ENCODE measurements at places on chromosomes 7 and 10.

DNA sequence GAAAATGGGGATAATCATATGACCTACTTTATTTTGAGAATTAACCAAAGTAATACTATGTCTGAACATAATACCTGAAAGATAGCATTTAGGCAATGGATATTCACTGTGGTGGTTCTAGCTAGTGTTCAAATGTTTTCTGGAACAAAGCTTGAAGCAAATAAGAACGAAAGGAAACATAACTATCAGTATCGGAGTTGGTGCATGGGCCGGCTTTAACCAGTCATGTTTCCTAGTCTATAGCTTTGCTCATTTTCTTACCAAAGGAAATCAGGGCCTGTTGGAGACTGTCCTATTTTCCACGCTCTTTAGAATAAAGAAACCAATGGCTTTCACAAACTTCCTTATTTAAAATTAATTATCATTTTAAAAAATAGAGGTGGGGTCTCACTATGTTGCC lies 8.9 kb downstream of the IL2RA start:
- no peak for DNase-seq

- no peak for DNase-seq
Measured at GRCh38 chr10:43305876-43306275, 39.0 kb upstream of the RASGEF1A start.

- DNase-seq, result no peak
Measured at GRCh38 chr7:116548506-116548905, 23.7 kb downstream of the CAV1 start.

- no peak for DNase-seq
Measured at GRCh38 chr7:116445447-116446211, 53.9 kb upstream of the CAV2 start.

DNA sequence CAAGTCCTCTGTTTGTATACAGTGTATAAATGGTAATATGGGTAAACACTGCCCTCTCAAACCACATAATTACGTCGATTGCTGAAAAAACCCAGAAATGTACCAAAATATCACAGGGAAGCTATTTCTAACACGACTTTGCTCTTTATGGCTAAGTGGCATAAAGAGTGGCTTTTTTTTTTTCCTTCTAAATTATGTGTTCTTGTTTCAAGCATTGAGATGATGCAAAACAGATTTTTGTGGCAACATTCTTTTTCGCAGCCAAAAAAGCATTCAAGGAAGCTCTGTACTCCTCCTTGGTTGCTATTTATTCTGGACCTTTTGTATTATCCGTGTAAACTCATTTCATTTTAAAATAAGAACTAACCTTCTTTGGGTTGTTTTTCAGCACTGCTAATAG lies 138.9 kb downstream of the VTI1A start:
- DNase-seq, result no peak

DNA sequence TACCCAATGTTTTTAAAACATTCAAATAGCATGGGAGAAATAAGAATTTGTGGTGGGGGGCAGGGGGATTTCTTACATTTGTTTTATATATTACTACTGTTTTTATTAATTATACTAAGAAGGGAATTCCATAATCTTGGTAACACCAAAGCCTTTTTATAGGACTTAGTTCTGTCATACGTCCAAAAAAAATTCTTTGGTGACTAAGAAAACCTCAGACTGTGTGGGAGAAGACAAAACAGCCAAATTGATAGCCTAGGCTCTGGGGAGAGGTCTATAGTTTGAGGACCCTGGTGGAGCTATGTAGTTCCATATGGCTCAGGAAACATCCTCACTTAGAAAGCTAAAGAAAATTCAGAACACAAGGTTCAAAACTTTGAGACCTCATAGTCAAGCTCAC lies 23.4 kb downstream of the ACSM6 start:
- DNase-seq, result no peak

DNA sequence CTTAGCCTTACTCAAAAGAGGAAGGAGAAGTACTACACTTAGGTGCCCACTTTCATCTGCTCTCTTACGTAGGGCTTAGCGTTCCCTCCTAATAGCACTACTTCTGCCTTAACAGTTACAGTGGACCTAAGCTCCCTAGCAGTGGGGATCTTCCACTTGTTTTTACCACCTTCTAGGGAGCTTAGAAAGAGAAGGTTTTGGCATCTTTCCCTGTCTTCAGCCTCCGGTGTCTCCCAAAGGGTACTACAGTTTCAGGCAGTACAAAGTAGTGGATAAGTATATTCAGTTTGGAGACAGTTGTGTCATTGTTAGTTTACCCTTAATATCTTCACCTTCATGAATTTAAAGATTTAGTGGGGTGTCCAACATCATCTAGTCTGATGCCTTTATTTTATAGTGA lies 14.6 kb downstream of the CHRM2 start:
- DNase-seq, result peak; percentile 7

DNA sequence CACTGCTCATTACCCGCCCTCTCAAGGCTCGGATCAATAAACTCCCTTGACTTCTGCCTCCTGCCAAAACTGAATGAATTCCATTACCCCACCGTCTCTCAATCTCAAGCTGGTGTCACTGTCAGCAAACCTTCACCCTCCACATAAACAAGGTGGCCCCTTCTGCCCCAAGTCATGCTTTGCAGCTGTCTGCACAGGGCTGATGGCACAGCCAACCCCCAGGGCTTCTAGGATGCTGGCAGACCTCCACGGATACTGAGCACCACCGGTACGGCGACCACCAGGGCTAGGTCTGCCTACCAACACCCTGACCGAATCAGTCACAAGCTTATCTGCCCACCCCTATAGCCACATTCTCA lies 46.1 kb downstream of the PARD3 start:
- DNase-seq, result no peak

GRCh38 chr7:74012842-74013249 lies 15.1 kb upstream of the ELN start:
- no peak for DNase-seq

DNA sequence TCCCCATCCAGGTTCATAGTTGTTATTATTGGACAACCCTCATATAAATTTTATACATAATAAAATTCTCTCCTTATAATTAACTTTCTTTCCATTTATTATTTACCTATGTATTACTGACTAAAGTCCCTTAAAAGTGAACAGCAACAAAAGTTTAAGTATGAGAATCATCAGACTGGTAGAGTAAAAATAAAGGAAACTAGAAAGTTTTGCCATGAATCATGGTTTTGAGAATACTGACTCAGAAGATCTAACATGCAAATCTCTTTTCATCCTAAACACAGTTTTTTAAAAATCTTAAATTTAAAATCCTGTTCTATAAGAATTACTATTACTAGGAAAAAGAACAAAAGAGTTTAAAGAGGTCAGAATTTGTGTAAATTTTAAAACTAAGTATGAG lies 32.1 kb downstream of the HERC4 start:
- DNase-seq, result no peak

DNA sequence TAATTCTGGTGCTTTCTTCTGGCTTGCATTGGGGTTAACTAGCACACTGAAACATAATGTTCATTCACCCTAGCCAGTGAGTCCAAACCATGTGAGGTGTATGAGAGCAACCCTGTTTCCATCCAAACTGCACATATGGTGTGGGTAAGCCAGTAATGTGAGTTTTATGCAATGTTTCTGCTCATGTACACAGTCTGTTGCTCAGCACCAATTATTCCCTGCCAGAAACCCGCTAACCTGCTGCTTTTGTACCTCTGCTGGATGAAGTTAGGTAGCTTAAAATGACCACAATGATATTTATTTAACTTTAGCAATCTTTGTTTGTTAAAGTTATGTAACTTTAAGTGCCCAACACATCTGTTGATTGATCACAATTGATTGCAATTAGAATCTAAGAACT lies 93.7 kb upstream of the RPA3 start:
- peak; percentile 75 for DNase-seq

DNA sequence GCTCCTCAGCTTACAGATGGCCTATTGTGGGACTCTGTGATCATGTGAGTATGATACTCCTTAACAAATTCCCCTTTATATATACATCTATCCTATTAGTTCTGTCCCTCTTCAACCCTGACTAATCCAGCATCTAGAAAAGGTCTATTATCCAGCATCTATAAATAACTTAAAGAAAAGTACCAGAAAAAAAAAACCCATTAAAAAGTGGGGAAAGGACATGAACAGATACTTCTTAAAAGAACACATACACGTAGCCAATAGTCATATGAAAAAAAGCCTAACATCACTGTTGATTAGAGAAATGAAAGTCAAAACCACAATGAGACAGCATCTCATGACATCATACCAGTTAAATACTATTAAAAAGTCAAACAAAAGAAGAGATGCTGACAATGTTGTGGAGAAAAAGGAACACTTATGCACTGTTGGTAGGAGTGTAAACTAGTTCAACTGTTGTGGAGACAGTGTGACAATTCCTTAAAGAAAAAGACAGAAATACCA lies 549.5 kb upstream of the GRM3 start:
- DNase-seq, result no peak

- DNase-seq, result no peak
Measured at GRCh38 chr10:70500368-70500767, 21.8 kb downstream of the PALD1 start.

- no peak for DNase-seq
Measured at GRCh38 chr7:81846398-81846797, 76.6 kb upstream of the HGF start.

GRCh38 chr7:73667344-73668102 lies at the start of gene VPS37D:
Gene VPS37D (plus strand): TSS chr7:73667831. CDS start chr7:73667959, 128 bp downstream.
- peak; percentile 81 for DNase-seq

GRCh38 chr10:115441907-115442545 lies 348.9 kb downstream of the ATRNL1 start:
- DNase-seq, result no peak

DNA sequence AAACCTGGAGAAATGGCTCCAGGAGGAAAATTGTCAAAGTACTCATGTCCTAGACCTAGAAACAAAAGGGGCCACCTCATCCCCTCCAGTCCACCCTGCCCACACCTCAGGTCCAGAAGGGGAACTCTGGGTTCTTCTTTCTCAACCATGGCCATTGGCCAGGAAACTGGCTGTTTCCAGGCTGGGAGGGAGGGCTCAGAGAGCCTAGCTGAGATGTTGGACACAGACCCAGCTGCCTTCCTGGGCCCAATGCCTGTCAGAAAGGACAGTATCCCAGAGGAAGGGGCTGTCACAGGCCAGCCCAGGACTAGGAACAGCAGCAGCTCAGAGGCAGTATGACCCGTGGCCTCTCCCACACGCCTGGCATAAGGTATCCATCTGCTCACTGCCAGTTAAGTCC lies 9.6 kb downstream of the GRID1 start:
- no peak for DNase-seq

- DNase-seq, result no peak
Measured at GRCh38 chr7:6159524-6160031, 112.8 kb downstream of the CYTH3 start.

- DNase-seq, result no peak
Measured at GRCh38 chr10:5096108-5096507, 1.9 kb downstream of the AKR1C3 start.

GRCh38 chr10:110511734-110512449 lies 14.2 kb downstream of the DUSP5 start:
- peak; percentile 81 for DNase-seq

- no peak for DNase-seq
Measured at GRCh38 chr7:103632972-103633371, 187.0 kb upstream of the SLC26A5 start.
